ENCODE measurements at places on chromosomes 3 and 15.
A peak's percentile ranks its signal among the peaks of the same experiment; 100 is the strongest.

DNA sequence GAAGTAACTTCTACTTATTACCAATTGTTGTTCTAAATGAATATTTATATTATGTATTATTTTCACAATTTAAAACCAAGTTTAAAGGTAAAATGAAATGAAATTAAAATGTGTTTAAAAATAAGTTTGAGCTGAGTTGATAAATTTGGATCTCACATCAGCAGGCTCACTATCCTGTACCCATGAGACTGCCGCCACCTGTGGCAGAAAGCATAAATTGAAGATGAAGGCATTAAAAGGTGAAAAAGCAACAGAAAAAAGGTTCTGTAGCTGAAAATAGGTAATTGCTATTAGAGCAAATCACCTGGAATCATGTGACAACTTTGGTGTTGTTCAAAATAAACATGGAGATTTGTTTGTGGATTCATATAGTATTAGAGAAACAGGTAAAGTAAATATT is 133.0 kb upstream of the CADM2 start:
- no peak for DNase-seq

DNA sequence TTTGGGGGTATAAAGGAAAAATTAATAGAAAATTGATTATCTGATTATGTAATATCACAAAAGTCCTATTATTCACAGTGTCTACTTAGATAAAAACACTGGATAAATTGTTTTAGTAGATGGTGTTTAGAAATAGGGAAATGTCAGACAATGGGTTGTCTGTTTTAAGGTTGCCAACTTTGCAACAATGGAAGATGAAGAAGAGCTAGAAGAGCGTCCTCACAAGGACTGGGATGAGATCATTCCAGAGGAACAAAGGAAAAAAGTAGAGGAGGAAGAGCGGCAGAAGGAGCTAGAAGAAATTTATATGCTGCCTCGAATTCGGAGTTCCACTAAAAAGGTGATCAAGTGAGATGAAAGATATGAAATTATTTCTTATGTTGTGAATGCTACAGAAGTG is 84.0 kb downstream of the CHD2 start:
- DNase-seq: no peak

GRCh38 chr3:196737655-196738054 is 2.0 kb upstream of the PAK2 start:
- DNase-seq: no peak

DNA sequence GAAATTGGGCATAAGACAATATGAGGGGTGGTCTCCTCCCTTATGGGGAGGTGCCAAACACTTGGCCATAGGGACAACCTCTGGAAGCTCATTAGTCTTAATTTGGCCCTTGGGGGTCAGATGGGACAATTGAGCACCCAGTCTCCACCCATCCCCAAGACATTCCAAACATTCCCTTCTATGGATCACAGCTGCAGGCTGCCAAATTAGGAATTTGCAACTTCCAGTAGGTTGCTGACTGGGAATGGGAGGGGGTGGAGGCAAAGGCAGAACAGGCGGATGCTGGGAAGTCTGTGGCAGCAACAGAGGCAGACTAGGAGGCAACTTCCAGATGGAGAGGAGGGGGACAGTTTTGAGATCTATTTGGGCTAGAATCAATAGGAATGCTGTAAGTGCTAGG is 1.4 kb upstream of the PDHB start:
- no peak for DNase-seq

GRCh38 chr15:78429477-78429876 is 8.5 kb upstream of the IREB2 start:
- peak; percentile 87 for DNase-seq

DNA sequence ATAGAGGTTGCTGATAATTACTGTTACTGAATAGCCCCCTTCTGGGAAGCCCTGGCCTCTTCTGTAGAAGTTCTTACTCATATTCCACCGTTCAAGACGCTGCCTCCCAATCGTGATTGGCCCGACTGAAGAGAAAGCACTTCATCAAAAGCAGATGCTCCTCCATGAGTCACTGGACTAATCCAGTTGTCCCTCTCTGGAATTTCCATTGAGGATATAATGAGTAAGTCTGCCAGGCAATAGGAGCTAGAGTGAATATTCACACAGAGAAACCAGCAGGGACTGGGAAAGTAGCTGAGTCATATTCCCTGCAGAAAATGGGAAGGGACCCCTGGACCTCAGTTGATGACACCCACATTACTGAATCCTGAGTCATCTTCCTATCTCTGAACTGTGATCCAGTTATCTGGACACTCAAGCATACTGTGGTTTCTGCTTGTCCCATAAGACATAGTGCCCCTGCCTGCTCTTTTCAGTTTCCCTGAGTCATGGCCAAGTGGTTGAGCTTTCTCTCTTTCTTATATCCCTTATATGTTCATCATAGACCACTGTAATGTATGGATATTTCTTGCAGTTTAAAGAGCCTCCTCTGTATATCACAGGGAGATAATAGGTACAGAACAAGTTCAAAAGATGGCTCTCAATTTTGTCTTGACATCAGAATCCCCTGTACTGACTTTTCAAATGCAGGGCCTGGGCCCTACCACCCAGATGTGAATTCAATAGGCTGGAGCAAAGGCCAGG is 151.2 kb upstream of the CDIN1 start:
- DNase-seq: no peak

GRCh38 chr3:80733522-80734176 is 965.9 kb upstream of the ROBO1 start:
- DNase-seq: no peak

DNA sequence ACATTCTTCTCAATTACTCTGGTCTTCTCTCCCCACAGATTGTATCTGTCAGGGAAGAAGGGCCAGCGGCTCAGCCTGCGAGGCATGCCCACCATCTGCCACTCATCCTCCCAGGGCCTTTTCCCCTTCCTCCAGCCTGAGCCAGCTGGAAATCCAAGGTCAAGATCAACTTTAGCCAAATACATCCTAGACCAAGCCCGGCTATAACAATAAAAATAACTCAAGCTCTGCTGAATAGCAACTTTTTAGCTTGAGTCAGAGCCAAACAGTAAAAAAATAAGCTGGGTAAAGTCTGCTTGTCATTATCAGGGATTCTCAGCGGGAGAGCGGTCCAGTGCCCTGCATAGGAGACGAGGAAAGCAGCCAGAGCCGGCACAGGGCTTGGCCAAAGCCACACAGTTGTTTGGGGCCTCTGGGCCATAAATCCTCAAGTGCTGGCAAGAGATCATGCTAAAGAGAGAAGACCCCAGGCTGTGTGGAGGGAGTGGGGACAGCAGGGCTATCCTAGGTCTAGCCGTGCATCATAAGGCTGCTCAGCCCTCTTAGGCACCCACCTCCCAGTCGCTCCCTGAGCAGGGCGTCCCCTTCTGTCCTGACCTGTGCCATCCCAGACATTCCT is 76.2 kb upstream of the HERC1 start:
- no peak for DNase-seq

- no peak for DNase-seq
These were observed 1.5 kb downstream of the RETNLB start for GRCh38 chr3:108755686-108756085.

GRCh38 chr3:149830902-149831301 is 17.9 kb downstream of the RNF13 start:
- no peak for DNase-seq

- no peak for DNase-seq
These were observed 177.4 kb upstream of the CRBN start for GRCh38 chr3:3356846-3357245.

DNA sequence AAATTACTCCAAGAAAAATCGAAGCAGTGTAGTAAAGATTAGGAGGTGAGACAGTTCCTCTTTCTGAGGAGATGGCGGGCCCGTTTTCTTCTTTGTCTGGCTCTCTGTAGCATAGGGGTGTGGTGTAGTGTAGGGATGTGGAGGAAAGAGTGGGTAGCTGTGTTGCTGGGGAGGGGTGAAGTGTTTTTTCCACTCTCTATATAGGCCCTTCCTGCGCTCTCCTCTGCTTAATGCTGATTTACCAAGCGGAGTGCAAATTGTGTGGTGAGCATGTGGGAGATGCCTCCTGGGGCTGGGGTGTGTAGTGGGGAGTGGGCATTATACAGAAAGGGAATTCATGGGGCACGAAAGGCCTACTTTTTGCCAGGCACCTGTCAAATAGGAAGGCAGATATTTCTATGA is 94.9 kb downstream of the ST6GAL1 start:
- DNase-seq: no peak

GRCh38 chr3:124559846-124560574 is 170.2 kb upstream of the UMPS start:
- peak; percentile 69 for DNase-seq

DNA sequence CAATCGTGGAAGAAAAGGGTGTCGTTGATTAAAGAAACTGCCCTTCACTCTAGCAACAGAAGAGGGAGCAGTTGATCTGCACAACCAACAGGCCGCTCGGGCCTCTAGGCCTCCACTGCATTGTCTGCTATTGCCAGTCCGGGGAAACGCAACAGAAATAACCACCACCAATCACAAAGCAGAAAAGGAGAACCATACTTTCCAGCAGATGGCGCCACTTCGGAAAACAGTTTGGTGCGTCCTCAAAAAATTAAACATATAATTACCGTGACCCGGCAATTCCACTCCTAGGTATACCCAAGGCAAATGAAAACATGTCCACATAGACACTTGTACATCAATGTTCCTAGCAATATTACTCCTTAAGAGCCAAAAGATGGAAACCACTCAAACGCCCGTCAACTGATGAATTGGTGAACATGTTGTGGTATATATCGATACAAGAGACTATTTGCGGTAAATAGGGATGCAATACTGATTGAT is 154.1 kb downstream of the TJP1 start:
- DNase-seq: peak; percentile 74

DNA sequence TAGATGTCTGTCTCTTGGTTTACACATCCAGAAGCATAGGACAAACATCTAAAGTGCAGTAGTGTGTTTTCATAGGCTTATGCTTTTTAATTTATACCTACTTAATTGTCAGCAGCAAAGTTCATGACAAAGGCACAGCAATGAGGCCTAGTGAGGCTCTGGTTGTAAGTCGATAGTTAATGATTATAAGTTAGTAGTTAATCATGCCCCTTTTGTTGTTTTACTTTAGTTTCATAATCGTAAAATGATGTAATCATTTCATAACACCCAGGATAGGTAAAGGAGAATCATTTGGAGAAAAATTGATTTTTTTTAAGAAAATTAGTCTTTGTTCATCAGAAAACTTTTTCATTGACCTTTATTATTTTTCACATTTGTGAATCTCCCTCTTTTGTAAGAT is 351.9 kb downstream of the LSAMP start:
- no peak for DNase-seq

DNA sequence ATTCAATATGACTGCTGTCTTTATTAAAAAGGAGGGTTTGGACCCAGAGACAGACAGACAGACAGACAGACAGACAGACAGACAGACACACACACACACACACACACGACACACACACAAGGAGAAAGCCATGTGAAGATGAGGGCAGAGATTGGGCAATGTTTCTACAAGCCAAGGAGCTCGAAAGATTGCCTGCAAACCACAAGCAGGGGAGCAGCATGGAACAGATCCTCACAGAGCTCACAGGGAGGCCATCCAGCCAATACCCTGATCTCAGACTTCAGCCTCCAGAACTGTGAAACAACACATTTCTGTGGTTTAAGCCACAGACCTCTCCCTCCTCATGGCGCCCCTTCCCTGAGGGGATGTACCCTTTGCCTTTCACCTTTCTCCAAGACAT is 35.8 kb upstream of the ABHD2 start:
- no peak for DNase-seq

- DNase-seq: no peak
These were observed 24.7 kb downstream of the LYSMD4 start for GRCh38 chr15:99708563-99708962.

DNA sequence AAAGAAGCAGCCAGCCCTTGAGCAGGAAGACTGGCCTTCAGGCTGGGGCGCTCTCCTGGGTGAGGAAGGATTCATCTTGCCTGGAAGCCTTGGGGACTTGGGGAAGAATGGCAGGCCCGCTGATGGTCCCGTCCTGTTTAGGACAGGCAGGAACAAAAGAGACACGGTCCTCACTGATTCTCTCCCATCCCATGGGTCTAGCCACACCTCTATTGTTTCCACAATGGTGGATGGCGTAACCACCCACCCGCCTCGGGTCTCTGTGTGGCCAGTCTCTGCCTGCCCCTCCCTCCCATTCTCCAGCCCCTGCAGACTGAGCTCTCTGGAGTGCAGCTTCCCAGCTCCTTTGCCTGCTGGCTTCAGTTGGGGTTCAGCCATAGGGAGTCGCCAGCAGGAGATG is 284.3 kb downstream of the UACA start:
- DNase-seq: no peak

- no peak for DNase-seq
These were observed 216.2 kb upstream of the CHRNA7 start for GRCh38 chr15:31814082-31814481.

GRCh38 chr3:55607175-55607574 is 120.1 kb upstream of the WNT5A start:
- DNase-seq: no peak

DNA sequence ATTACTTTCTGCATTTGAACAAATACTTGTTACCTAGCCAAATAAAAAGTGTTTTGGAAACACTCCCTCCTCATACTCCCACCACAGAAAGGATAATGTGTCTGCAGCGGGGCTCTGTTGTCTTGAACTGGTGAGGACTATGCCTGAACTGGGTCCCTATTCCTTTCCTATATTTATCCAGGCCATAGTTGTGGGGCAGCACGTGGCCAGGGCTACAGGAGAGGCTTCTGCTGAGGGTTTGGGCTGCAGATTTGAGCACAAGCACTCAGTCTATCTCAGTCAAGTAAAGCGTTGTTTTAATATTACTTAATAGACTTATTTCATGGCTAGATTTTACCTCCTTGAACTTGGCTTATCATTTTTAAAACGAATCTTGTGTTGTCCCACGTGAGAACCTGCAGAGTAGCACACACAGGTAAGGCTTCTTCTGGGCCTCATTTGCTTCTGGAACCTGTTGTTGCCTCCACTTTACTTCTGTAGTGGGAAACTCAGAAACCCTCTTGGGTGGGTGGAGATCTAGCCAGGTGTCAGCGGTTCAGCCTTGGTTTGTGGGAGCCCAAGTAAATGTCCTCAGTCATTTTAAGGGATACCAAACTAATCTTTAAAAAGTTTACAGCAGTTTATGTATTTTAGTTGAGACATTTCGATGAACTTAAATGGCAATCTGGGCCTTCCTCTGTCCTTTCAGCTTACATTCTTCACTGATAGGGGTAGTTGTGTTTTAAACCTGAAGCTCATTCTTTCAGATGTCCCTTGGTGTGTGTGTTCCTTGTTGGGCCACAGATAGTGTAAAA is 51.1 kb downstream of the TRIM71 start:
- no peak for DNase-seq

DNA sequence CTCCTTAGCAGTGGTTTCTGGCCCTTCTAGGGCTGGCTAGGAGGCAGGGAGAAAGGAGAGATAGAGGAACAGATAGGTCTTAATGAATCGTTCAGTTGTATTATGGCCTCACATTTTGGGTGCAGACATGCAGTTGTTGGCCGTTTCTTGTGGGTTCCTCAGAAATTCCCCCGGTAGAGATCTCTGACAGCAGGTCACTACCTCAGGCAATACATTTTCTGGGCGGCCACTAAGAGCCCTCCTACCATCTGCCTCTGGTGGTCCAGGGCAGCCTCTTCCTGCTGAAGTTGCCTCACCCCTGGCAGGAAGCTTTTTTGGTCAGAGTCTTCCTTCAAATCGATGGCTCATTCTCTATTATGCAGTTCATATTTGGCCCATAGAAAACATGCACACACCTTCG is 266.1 kb downstream of the SV2B start:
- DNase-seq: no peak

Data from DMS153 (cell line).